H54 (cell line): ENCODE measurements at places on chromosomes 12 and 14.

DNA sequence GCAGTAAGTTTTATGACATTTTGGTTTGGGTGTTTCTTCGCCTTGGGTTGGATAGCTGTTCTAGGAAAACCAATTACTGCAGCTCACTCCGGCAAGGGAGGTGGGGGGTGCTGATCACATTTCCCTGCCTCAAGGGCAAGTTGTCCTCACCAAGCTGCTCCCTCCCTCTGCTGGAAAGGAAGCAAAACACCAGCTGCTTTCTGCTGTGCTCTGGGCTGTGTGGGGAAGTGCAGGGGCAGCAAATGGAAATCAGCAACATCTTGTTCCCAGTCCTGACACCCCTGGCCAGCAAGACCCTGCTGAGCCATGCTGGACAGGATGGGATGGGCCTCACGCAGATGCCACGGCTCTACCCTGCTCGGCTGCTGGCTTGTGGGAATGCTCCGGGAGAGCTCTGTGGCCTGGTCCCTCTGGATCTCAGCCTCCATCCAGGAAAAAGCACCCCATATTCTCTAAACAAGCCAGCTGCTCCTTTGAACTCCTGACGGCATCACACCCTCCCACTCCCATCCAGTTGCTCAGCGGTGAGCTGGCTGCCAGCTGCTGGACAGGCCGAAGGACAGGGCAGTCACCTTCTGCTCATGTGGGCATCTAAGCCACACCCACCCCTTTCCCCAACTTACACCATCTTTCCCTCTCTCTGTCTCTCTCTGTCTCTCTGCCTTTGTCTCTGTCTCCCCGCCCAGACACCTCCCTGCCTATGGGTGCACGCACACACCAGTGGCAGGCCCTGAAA is 52.4 kb upstream of the EIF5 start:
- no peak for DNase-seq

DNA sequence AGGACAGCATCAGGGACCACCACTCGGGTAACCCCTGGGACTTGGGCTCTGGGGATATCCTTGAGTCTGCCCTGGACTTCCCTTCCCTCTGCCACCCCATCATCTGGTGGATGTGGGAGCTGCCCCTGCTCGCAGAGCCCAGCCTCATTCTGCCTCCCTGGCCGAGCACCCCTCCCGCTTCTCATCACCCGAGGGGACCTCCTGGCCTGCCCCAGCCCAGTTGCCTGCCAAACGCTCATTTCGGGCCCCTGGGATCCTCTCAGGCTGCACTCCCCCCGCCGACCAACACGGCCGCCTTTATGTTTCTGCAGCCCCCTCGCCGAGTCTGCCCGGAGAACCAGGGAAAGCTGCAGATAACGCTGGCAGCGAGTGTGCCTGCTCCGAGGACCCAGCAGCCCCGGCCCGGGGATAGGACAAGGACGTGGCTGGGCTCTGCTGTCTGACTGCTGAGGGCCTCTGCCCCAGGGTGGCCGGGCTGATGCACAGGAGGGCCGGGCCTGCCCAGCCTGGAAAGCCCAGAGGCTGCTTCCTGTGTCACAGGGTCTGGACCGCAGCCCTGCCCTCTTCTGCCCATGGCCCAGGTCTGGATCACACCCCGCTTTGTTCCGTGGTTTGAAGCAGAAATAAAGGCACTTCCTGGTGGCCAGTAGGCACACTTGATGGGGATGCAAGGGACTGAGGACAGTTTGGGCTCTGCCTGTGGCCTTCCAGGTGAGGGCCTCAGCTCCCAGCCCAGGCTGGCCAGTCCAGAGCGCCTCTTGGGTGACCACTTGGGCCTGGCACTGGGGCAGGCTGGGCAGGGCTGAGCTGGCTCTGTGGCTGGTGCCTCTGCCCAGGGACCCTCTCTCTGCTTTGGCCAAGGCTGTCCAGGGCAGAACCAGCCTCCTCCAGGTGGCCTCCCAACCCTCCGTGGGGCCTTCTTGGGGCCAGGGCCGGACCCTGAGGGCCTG is 4.9 kb upstream of the EXOC3L4 start:
- DNase-seq: no peak

- DNase-seq: no peak
Observed at GRCh38 chr12:25194722-25195055, 271 bp downstream of the DNAI7 start.

DNA sequence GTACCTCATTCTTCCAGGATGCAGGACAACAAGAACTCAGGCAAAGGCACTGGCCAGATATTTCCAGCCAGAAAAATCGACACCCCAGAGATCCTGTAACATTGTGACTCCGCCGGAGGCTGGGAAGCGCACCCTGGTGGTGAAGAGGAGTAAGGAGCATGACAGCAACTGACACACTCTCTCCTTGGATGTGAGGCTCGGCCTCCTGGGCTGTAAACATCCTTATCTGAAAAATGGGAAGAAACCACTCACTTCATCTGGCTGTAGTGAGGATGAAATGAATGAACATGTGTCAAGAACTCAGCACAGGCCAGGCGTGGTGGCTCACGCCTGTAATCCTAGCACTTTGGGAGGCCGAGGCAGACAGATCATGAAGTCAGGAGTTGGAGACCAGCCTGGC is 27.5 kb downstream of the TCHP start:
- peak; percentile 60 for DNase-seq

- DNase-seq: no peak
Observed at GRCh38 chr14:83133981-83134645, 1600.5 kb upstream of the SEL1L start.

GRCh38 chr12:52808573-52809160 is 5.2 kb downstream of the KRT4 start:
- DNase-seq: no peak

DNA sequence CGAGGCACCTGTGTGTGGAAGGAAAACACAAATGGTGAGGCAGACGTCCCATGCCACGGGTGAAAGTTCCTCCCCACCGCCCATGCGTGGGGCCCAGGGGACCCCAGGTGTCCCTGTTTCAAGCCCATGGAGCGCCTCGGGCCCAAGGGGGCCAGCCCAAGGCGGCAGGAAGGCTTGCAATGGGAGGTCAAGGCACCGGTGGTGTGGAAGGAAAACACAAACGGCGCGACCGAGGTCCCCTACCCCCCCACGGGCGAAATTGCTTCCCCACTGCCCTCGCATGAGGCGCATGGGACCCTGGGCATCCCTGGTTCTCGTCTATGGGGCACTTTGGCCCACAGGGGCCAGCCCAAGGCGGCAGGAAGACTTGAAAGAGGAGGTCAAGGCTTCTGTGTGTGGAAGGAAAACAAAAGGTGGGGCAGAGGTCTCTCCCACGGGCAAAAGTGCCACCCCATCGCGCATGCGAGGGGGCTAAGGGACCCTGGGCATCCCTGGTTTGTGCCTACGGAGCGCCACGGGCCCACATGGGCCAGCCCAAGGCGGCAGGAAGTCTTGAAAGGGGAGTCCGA is 379.4 kb downstream of the ALG10 start:
- DNase-seq: no peak

DNA sequence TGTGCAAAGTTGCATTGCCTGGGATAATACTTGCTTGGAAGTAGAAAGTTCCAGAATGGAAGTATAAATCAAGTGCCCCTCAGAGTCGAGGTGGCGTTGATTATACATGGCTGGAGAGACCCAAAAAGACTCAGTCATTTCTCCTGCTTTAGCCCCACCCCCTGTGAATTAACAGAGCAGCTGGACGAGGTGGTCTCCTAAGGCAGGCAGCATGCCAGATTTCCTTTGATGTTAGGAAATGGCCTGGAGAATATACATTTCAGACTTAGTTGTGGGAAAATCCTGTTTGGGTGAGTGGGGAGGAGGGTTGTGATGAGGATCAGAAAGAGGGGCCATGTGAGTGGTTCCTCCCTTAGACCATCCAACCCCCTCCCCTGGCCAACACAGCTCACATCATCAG is 406.1 kb upstream of the TMPO start:
- DNase-seq: no peak

- no peak for DNase-seq
Observed at GRCh38 chr14:59123975-59124374, 64.5 kb upstream of the DAAM1 start.

GRCh38 chr14:94097091-94097490 is 13.4 kb upstream of the IFI27 start:
- DNase-seq: no peak

GRCh38 chr14:82549306-82549990 is 1015.8 kb upstream of the SEL1L start:
- DNase-seq: no peak
